ENCODE measurements at places on chromosomes 4 and X. TPM values are rescaled to one million over a fixed set of nuclear protein-coding genes. Genes with fewer than 3 reads are reported as not detected.

DNA sequence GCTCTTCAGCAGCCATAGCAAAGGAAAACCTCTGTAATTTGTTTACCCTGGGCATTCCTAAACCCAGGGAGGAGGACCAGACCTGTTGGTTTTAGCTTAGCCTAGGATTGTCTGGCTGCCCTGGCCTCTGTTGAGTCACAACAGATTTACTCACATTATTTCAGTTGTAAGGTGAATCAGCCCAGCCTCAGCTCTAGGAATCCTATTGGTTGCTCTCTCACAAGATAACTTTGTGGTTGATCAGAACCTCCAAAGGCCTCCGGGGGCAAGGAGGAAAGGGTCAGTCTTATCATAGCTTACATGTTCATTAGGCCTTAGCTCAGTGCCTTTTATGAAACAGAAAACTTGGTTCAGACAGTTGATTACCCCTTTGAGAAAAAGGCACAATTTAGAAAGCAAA, 41.0 kb downstream of the PDK3 start:
- H3K27ac ChIP-seq = no peak overlapping the region
- no peaks in the 10 kb centered on the region for H3K27me3 ChIP-seq
- no peak overlapping the region for H3K4me3 ChIP-seq
- H3K4me1 ChIP-seq = no peaks in the 10 kb centered on the region
- H3K36me3 ChIP-seq = no peaks in the 10 kb centered on the region

DNA sequence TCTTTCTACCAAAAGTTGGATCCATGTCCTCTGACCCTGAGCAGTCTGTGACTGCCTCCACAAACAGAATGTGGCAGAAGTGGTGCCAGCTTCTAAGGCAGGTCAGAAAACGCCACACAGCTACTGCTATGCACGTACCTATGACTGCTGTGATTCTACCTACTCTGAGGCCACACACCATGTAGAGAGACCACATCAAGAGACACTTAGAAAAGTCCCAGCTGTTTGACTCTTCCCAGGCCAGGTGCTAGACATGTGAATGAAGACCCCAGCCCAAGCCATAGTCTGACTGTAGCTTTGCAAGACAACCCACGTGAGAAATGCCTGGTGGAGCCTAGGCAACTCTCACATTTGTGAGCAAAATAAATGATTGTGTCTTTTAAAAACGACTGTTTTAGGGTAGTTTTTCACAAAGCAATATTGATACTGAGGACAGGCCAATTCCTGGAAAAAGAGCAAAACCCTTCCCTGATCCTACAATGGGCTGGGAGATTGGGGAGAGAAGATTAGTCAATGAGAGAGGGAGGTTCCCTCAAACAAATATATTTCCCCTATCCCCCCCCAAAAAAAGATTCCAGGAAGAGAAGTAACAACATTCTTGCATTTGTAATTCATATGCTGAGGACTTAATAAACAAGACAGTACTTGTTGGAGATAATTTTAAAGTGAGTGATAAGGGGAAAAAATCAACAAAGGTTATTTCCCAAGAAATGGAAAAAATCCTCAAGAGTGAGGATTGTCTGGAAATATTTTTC, 33.3 kb downstream of the FRYL start:
- no peak overlapping the region for H3K4me3 ChIP-seq
- no peak overlapping the region for H3K27ac ChIP-seq
- H3K36me3 ChIP-seq = no peaks in the 10 kb centered on the region
- no peak for DNase-seq

FABP2 gene
- total RNA-seq = not detected

DNA sequence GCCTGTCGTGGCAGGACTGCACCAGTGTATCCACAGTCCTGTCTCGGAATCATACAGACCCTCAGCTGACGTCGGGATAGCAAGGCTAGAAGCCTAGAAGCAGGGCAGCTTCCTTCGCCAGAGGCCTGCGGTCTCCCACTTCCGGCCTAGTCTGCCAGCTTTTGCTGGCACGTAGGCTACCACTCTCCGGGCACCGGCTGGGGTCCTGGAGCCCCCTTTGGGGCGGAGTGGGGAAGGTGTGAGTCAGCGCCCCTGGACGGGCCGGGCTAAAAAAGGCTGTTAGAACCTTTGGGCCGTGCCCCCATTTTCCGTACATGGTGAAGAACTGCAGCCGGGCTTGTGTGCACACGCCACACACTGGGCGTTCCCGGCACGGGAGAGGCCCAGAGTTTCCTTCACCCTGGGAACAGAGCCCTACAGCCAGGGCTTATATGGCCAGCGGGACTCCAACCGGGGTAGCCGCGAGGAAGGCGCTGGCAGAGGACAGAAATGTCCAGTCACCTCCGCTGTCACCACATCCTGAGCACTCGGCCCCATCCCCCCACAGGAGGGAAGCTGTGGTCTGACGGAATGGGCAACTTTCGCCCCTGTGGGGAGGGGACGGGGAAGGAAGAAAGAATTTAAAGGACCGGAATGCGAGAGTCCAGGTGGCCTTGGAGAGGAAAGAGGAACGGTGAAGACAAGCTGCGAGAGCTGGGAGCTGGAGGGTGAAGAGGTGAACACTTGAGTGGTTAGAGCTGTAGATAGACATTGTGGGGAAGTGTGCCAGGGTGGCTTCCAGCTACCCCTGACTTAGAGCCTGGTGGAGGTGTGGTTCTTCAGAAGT, 4.6 kb downstream of the MAGIX start:
- H3K4me3 ChIP-seq = peak overlapping the region; percentile 26
- peak; percentile 45 for DNase-seq
- H3K27me3 ChIP-seq = no peaks in the 10 kb centered on the region
- peak overlapping the region; percentile 86 for H3K27ac ChIP-seq
- H3K36me3 ChIP-seq = no peaks in the 10 kb centered on the region
- H3K4me1 ChIP-seq = peaks cover 63% of the 10 kb centered on the region

- H3K27me3 ChIP-seq = no peaks in the 10 kb centered on the region
- no peak overlapping the region for H3K27ac ChIP-seq
- DNase-seq = no peak
- no peaks in the 10 kb centered on the region for H3K36me3 ChIP-seq
Measured at GRCh38 chr4:19309378-19309777, 942.3 kb upstream of the SLIT2 start.

GRCh38 chrX:130975947-130976346, 72.9 kb upstream of the ENOX2 start:
- no peaks in the 10 kb centered on the region for H3K27me3 ChIP-seq
- no peaks in the 10 kb centered on the region for H3K36me3 ChIP-seq
- H3K4me3 ChIP-seq = no peak overlapping the region
- H3K27ac ChIP-seq = no peak overlapping the region
- H3K4me1 ChIP-seq = no peaks in the 10 kb centered on the region

GRCh38 chrX:139234898-139235297, 295.6 kb upstream of the F9 start:
- no peak for DNase-seq
- H3K4me1 ChIP-seq = no peaks in the 10 kb centered on the region
- no peak overlapping the region for H3K4me3 ChIP-seq

C4orf50 gene
- total RNA-seq = not detected

DNA sequence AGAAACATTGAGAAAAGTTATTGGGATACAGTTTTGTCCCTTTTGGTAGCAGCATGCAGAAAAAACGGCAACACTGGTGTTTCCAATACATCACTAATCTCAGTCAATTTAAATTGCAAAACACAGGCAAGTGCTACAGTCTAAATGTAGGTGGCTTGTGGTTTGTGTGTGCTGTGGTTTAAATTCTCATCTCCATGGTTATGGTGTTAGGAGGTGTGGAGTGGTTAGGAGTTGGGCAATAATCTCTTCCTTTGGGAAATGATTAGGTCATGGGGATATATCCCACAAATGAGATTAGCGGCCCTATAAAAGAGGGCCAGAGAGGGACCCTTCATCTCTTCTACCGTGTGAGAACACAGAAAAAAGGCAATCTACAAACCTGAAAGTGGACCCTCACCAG, 1344.3 kb downstream of the ADGRL3 start:
- no peaks in the 10 kb centered on the region for H3K4me1 ChIP-seq
- no peaks in the 10 kb centered on the region for H3K27me3 ChIP-seq
- no peak overlapping the region for H3K4me3 ChIP-seq
- H3K27ac ChIP-seq = no peak overlapping the region
- no peak for DNase-seq
- no peaks in the 10 kb centered on the region for H3K36me3 ChIP-seq

All from K562 (cell line).